AG09309 (cell line): ENCODE measurements at places on chromosomes 16 and 17.
A peak's percentile ranks its signal among the peaks of the same experiment; 100 is the strongest.

DNA sequence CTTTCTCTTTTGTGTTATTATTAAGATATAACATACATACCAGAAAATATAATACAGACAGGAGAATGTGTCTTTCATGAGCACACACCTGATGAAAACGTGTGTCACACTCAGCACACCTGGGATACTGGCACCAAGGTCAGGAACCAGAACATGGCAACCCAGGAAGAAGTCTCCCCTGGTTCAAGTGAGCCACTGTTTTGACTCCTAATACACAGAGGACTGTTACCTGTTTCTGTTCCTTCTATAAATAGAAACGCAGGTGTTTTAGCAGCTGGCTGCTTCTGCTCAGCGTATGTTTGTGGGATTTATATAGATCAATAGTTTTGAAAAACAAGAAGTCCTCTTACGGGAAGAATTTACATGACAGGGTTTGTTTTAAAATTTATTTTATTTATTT, 3.5 kb downstream of the SEC14L1 start:
- DNase-seq = no peak

DNA sequence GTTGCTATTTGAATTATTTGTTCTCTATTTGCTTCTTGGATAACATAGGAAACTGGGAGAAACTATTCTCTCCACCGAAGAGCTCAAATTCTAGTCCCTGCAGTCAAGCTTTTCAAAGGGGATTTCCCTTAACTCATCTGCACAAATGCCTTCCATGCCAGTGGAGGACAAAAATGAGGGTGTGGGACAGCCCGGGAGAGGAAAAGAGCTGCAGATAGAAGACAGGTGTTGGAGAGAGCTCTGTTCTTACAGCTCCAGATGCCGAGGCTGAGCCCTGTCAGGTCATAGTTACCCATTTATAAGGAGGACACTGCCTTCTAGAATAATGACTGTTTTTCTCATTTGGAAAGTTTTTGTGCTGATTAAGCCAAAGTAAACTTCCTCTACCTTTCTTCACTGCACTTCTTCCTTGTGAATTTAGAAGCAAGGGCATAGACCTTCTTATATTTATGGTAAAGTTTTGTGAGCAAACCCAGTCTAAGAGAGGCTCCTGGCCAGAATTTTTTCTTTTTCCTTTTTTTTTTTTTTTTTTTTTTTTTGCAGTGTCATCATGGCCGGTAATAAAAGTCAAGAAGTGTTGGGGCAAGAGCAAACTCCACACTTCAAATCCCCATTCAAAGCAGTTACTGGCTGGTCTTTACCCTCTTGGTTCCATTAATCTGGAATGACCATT, 177.2 kb downstream of the ABCC12 start:
- DNase-seq = no peak

GRCh38 chr16:28179354-28179753, 32.4 kb downstream of the XPO6 start:
- no peak for DNase-seq

DNA sequence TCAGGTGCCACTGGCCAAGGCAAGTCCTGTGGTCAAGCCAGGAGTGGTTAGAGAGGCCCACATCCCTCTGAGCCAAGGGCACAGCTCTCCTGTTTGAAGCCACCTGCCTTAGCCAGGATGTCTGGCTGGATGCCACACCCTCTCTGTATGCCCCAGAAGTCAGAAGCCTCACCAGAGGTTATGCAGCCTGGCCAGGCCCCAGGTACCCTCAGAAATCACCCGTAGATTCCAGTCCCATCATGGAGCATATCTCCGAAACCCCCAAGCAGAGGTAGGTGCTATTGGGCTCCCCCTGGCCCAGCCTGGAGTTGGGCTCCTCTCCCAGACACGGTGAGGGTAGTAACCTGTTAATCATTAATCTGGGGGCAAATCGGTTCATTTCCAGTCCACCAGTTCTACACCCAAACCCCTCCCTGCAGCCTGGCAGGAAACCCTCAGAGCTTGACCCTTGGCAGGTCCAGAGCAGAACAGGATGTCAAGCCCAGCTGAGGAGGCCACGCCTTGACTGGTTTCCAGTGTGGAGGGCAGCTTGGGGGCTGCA, 60.6 kb upstream of the TMEM97 start:
- no peak for DNase-seq

- DNase-seq = no peak
Observed at GRCh38 chr17:77548967-77549366, 408.2 kb downstream of the SEC14L1 start.

DNA sequence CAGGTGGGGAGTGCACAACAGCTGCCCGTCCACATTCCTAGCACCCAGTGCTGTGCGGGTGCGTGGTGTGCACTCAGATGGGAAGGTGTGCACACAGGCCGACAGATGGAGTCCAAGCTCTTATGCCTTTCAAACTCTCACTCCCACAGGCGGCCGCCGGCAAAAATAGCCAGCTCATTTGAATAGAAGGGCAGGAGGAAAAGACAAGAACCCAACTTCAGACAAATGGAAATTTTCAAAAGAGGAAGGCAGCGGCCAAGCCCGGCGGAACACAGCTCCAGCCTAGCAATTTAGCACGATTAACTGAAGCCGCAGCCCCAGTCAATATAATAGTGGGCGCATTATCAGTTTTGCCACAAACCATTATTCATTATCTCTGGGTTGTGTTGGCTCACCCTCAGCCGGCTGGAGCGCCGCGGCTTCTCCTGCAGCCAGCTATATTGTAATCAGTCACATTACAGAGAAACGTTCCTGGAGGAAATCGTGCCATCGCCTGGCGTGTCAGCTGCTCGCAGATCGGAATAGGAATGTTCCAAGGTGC, 103.9 kb upstream of the SEC14L1 start:
- no peak for DNase-seq

GRCh38 chr16:67447508-67448076, 16.7 kb downstream of the HSD11B2 start:
- DNase-seq = no peak

DNA sequence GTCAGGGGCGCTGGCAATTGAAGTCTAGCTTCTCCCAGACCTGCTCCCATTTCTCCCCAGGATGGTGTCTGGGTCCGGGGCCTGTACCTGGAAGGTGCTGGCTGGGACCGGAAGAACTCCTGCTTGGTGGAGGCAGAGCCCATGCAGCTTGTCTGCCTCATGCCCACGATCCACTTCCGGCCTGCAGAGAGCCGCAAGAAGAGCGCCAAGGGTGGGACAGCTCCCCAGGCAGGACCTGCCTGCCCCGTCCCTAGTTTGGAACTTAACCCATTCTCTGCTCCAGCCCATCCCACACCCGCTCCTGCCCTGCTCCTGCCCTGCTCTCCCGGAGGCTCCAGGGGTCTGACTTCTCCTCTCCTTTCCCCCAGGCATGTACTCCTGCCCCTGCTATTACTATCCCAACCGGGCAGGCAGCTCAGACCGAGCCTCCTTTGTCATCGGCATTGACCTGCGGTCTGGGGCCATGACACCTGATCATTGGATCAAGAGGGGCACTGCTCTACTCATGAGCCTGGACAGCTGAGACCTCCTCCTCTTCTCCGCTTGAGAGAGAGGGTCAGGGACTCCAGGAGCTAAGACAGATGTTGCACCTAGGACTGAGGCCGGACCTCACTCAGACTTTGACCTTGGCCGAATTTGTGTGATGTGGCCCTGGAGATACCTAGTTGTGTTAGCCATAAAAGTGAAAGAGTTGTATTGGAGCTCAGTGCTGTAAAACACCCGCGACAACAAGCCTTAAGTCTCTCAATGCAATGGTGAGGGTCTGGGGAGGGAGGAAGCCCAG, 814 bp upstream of the KDM6B start:
- DNase-seq = no peak

GRCh38 chr17:72515291-72516065, 394.7 kb downstream of the SOX9 start:
- DNase-seq = no peak

GRCh38 chr17:69435971-69436696, 21.6 kb downstream of the MAP2K6 start:
- DNase-seq = no peak

GRCh38 chr16:82874672-82875071, 247.9 kb downstream of the CDH13 start:
- no peak for DNase-seq

DNA sequence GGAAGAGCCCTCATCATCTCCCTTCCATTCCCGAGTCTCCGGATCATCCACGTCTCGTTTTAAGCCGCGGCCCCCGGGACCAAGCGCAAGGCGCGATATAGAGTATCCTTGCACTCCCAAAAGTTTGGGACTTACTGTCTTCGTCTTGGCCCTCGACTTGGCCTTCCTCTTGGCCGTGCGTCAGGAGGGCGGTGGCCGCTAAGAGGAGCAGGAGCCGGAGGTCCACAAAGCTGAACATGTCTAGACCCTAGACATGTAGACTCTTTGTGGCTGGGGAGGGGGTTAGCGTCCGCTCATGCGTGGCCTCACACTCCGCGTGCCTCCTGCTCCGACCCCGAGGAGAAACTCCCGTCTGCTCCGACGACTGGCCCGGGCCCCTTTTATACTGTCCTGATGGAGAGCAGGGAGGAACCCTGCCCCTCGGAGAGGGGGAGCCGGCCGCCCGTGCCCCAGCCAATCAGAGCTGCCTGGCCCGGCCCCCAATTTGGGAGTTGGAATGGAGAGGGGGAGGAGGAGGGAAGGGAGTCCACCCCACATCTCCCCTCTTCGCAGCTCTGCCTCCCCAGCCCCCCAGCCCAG, at the start of gene COL1A1:
Gene COL1A1, minus strand, starts transcription at position 356 of the 579 bp plus-strand sequence. Its CDS starts 118 bp downstream, at position 238.
- DNase-seq = peak; percentile 85

DNA sequence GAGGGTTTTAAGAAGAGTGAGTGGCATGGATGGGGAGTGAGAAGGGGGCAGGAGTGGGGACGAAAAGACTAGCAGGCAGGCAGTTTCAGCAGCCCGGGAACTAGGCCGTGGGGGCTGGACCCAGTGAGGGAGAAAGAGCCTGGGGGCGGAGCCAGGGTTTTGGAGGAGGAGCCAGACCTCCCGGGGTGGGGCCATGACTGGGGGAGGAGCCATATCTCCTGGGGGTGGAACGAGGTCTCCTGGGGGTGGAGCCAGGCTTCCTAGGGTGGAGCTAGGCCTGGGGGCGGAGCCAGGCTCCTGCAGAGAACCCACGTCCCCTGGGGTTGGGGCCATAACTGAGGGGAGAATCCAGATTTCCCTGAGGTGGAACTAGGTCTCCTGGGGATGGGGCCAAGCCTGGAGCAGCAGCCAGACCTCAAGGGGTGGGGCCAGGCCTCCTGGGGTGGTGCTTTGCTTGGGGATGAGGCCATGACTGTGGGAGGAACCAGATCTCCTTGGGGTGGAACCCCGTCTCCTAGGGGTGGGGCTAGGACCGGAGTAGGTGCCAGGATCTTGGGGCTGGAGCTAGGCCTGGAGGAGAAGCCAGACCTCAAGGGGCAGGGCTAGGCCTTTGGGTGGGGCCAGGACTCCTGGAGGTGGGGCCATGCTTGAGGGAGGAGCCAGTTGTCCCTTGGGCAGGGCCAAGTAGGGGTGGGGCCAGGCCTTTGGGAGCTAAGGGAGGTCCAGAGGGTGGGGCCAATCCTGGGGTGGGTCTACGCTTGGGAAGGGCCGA, 41.7 kb upstream of the JPH3 start:
- DNase-seq = no peak

GRCh38 chr16:4361033-4361943, 10.2 kb upstream of the PAM16 start:
- no peak for DNase-seq

GRCh38 chr17:79035686-79036085, 11.7 kb downstream of the C1QTNF1 start:
- DNase-seq = no peak

- no peak for DNase-seq
Observed at GRCh38 chr17:63832455-63832854, 5.0 kb upstream of the FTSJ3 start.

GRCh38 chr17:68676856-68677255, 75.7 kb upstream of the FAM20A start:
- no peak for DNase-seq

DNA sequence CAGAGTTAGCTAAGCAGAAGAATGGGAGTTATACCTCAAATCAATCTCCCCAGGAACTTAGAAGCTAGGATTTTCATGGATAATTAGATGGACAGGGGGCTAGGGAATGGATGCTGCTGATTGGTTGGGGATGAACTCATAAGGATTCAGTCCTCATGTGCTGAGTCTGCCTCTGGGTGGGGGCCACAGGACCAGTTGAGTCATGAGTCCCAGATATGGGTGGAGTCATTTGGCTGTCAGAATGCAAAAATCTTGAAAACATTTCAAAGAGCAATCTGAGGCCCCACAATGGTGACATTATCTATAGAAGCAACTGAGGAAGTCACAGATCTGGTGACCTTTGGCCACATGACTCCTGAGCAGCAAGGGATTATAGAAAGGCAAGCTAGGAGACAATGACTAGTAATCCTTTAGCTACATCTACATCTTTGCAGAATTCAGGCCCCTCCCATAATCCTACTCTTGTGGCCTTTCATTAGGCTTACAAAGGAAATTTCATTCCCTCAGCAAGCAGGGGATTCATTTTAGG, 82.6 kb upstream of the CCL2 start:
- DNase-seq = no peak

GRCh38 chr17:11309033-11309432, 68.0 kb downstream of the SHISA6 start:
- DNase-seq = no peak

DNA sequence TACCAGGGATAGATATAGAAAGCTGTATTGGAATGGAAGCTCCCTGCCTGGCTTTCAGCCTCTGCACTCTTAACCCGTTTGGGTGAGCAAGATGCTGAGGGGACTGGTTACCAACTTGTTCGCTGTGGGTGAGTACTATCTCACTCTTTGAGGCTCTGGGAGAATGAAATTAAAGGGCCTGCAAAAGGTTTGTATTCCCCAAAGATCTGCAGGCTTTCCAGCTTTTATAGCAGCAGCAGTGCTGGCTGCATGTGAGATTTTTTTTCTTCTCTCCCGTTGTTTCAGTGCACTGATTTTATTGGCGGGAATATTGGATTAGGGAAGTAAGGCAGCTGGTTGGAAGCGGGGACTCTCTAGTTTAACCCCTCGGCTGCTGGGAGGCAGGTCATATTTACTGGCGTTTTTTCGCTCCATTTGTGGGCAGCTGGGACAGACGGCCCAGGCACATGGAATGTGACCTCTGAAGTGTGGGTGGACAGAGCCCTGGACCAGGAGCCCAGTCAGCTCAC, 30.9 kb downstream of the C17orf75 start:
- no peak for DNase-seq
